ENCODE measurements at places on chromosomes 11 and 22. TPM values are rescaled to one million over a fixed set of nuclear protein-coding genes. Genes with fewer than 3 reads are reported as not detected.

DNA sequence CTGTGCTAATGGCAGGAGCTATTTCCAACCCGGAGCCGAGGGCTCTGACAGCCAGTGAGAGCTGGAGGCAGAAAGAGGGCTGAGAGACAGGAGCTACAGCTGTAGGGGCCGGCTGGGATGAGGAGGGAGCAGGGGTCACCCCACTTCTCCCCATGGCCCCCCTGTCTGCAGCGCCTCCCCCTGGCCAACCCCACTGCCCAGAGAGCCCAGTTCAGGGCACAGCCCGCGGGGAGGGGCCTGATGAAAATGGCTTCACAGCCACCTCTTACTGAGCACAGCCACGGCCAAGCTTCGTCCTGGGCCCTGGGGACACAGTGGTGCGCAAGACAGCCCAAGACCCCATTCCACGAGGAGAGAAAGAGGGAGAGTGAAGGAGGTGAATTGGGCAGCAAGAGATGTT, 27.9 kb downstream of the RPL3 start:
- no peak overlapping the region for H3K4me3 ChIP-seq
- H3K27me3 ChIP-seq, result no peaks in the 10 kb centered on the region
- H3K4me1 ChIP-seq, result peaks cover 38% of the 10 kb centered on the region
- DNase-seq, result no peak
- H3K27ac ChIP-seq, result peak overlapping the region; percentile 85
- no peaks in the 10 kb centered on the region for H3K36me3 ChIP-seq

- no peak overlapping the region for H3K4me3 ChIP-seq
- H3K27ac ChIP-seq, result no peak overlapping the region
- no peaks in the 10 kb centered on the region for H3K4me1 ChIP-seq
These were observed 501.8 kb upstream of the TENM4 start for GRCh38 chr11:79942646-79943045.

DNA sequence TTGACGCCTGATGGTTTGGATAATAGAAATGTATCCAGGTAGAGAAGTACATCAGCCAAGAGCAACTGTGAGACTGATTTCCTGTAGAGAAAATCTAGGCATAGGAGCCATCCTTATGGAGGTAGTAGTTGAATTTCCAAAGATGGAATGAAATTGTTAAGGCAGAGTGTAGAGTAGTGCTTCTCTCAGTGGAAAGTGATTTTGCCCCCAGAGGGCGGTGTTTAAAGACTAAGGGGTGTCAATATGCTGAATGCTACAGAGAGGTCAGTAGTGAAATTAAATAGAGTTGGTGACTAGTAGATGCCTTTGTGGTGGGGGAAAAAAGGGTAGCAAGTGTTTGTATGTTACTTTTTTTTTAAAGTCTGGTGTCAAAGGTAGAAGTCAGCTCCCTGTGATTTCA, 54.5 kb downstream of the TRIM44 start:
- DNase-seq, result no peak
- no peak overlapping the region for H3K4me3 ChIP-seq
- H3K4me1 ChIP-seq, result peaks cover 3% of the 10 kb centered on the region

Gene RCOR2
- 0.58 TPM for total RNA-seq

Gene CSRP3
- total RNA-seq, result not detected

DNA sequence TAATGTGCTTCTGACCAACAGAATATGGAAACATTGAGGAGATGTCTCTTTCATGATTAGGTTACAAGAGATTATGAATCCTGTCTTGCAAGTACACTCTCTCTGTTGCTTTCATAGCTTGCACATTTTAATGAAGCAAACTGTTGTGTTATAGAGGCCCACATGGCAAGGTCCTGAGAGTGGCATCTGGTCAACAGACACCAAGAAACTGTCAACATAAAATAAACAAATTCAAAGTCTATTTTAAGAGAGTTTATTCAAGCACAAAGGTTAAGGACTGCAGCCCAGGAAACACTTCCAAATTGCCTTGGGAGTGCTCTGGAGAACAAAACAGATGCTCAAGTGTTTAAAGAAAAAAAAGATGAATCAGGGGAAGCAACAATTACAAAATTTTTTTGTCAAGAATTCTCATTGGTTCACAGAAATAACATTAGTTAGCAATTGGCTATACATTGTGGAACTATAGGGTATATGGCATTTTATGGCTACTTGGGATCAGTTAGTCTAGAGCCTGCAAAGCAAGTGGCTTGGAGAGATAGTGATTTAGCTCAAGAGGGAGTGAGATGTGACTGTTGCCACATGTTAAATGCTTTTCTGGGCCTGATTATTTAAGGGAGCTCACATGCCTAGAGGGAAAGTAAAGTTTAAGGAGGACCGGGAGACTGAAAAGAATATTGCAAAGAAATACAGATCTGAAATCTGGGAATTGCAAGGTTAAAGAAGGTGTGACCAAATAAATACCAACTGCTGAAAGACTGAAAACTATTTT, 54.6 kb downstream of the CTSC start:
- DNase-seq, result no peak
- no peaks in the 10 kb centered on the region for H3K36me3 ChIP-seq
- H3K4me3 ChIP-seq, result no peak overlapping the region
- no peaks in the 10 kb centered on the region for H3K27me3 ChIP-seq

- H3K4me1 ChIP-seq, result no peaks in the 10 kb centered on the region
- no peak overlapping the region for H3K27ac ChIP-seq
- H3K27me3 ChIP-seq, result no peaks in the 10 kb centered on the region
- DNase-seq, result no peak
These were observed 6.9 kb downstream of the PLET1 start for GRCh38 chr11:112253605-112254242.

DNA sequence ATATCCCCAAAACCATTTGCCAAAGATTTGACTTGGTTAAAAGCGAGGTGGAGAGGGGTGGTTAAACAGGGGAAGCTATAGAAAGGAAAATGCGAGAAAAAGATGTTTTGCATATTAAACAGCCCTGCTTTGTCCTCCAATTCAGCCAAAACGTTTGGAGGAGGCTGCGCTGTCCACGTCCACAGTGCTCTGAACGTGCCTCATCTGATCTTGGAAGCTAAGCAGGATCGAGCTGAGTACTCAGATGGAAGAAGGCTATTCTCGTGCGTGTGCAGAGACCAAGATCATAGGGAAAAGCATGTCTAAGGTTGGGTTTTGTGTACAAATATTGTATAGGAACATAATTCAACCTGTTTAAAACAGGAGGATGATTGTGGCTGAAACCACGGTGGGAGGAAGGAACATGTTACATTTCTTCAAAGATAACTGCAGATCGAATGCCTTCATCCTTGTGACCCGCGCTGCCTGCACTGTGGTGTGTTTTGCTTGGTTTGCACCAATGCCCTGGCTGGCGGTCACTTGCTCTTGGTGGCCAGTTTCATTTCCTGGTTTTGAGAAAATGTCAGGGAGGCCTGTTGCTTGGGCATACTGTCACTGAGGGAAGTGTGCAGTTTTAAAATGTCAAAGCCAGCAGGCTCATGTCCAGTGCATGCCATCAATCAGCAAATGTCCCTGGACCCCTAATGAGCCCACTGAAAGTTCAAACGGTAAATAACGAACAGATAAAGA, 40.4 kb downstream of the FLI1 start:
- peak; percentile 29 for DNase-seq
- H3K27me3 ChIP-seq, result no peaks in the 10 kb centered on the region
- no peak overlapping the region for H3K4me3 ChIP-seq

Gene NPAS4
- 0.89 TPM for total RNA-seq

- peaks cover 59% of the 10 kb centered on the region for H3K36me3 ChIP-seq
- DNase-seq, result no peak
- H3K27ac ChIP-seq, result peak overlapping the region; percentile 4
- H3K4me3 ChIP-seq, result no peak overlapping the region
These were observed 33.1 kb downstream of the TPBGL start for GRCh38 chr11:75273411-75274391.

- H3K36me3 ChIP-seq, result no peaks in the 10 kb centered on the region
- peak overlapping the region; percentile 96 for H3K4me3 ChIP-seq
- peak; percentile 31 for DNase-seq
- H3K27me3 ChIP-seq, result no peaks in the 10 kb centered on the region
- peak overlapping the region; percentile 89 for H3K27ac ChIP-seq
- peaks cover 37% of the 10 kb centered on the region for H3K4me1 ChIP-seq
These were observed 320 bp downstream of the CLTCL1 start for GRCh38 chr22:19291218-19291579.

GRCh38 chr22:20043997-20044342, 23.1 kb downstream of the TANGO2 start:
- no peaks in the 10 kb centered on the region for H3K4me1 ChIP-seq
- no peaks in the 10 kb centered on the region for H3K27me3 ChIP-seq
- DNase-seq, result no peak
- H3K4me3 ChIP-seq, result no peak overlapping the region
- peaks cover 92% of the 10 kb centered on the region for H3K36me3 ChIP-seq
- H3K27ac ChIP-seq, result no peak overlapping the region

GRCh38 chr11:55895216-55895615, 12.1 kb downstream of the TRIM51 start:
- no peak for DNase-seq
- H3K36me3 ChIP-seq, result no peaks in the 10 kb centered on the region
- no peaks in the 10 kb centered on the region for H3K27me3 ChIP-seq
- H3K27ac ChIP-seq, result no peak overlapping the region
- H3K4me1 ChIP-seq, result no peaks in the 10 kb centered on the region
- no peak overlapping the region for H3K4me3 ChIP-seq

DNA sequence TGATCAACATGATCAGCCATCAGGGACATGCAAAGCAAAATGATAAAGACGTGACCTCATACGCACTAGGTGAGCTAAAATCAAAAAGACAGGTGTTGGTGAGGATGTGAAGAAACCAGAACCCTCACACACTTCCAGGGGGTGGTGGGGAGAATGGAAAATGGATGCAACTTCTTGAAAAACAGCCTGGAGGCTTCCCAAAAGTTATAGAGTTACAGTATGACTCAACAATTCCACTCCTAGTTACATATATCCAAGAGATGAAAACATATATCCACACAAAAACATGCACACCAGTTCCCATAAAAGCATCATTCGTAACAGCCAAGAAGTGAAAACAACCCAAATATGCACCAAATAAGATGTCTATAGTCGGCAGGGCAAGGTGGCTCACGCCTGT, 42.1 kb upstream of the APLNR start:
- no peaks in the 10 kb centered on the region for H3K27me3 ChIP-seq
- peaks cover 4% of the 10 kb centered on the region for H3K4me1 ChIP-seq
- H3K4me3 ChIP-seq, result no peak overlapping the region
- no peaks in the 10 kb centered on the region for H3K36me3 ChIP-seq

DNA sequence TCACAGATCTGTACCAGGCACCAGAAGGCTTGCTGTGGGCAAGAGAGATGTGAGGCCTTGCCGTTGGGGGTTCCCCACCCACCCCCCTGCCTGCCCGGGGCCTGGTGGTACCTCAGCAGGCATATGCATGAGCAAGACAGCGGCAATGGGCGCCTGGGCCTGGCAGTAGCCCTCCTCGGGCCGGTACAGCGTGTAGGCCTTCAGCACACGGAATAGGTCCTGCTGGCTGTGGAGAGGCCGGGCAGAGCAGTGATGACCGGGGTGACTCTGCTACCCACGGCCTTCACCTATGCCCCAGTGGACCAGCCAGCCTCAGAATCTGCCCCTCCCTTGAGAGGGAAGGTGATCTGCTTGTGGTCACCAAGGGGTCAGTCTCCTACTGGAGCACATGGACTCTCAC, 5.5 kb upstream of the CASTOR1 start:
- no peak for DNase-seq
- H3K27me3 ChIP-seq, result no peaks in the 10 kb centered on the region
- H3K36me3 ChIP-seq, result peaks cover 82% of the 10 kb centered on the region
- H3K4me1 ChIP-seq, result peaks cover 48% of the 10 kb centered on the region
- H3K27ac ChIP-seq, result no peak overlapping the region
- no peak overlapping the region for H3K4me3 ChIP-seq

Gene TREH
- total RNA-seq, result 0.45 TPM

GRCh38 chr11:77806993-77807392, 13.5 kb downstream of the RSF1 start:
- peaks cover 12% of the 10 kb centered on the region for H3K36me3 ChIP-seq
- no peak for DNase-seq
- no peaks in the 10 kb centered on the region for H3K27me3 ChIP-seq
- H3K4me1 ChIP-seq, result no peaks in the 10 kb centered on the region

Gene SMTNL1
- not detected for total RNA-seq

- H3K27ac ChIP-seq, result no peak overlapping the region
- DNase-seq, result no peak
- no peaks in the 10 kb centered on the region for H3K36me3 ChIP-seq
- no peaks in the 10 kb centered on the region for H3K4me1 ChIP-seq
- H3K4me3 ChIP-seq, result no peak overlapping the region
These were observed 193.0 kb downstream of the MSANTD4 start for GRCh38 chr11:105829084-105829483.

- no peaks in the 10 kb centered on the region for H3K27me3 ChIP-seq
- no peaks in the 10 kb centered on the region for H3K36me3 ChIP-seq
- H3K27ac ChIP-seq, result no peak overlapping the region
- DNase-seq, result peak; percentile 45
- H3K4me3 ChIP-seq, result no peak overlapping the region
- H3K4me1 ChIP-seq, result peaks cover 27% of the 10 kb centered on the region
These were observed 21.6 kb downstream of the MGAT3 start for GRCh38 chr22:39478441-39478850.

GRCh38 chr11:111938687-111939160, 1.6 kb downstream of the DIXDC1 start:
- no peaks in the 10 kb centered on the region for H3K27me3 ChIP-seq
- DNase-seq, result no peak
- no peaks in the 10 kb centered on the region for H3K36me3 ChIP-seq
- H3K4me3 ChIP-seq, result no peak overlapping the region
- peak overlapping the region; percentile 82 for H3K27ac ChIP-seq
- peaks cover 37% of the 10 kb centered on the region for H3K4me1 ChIP-seq

DNA sequence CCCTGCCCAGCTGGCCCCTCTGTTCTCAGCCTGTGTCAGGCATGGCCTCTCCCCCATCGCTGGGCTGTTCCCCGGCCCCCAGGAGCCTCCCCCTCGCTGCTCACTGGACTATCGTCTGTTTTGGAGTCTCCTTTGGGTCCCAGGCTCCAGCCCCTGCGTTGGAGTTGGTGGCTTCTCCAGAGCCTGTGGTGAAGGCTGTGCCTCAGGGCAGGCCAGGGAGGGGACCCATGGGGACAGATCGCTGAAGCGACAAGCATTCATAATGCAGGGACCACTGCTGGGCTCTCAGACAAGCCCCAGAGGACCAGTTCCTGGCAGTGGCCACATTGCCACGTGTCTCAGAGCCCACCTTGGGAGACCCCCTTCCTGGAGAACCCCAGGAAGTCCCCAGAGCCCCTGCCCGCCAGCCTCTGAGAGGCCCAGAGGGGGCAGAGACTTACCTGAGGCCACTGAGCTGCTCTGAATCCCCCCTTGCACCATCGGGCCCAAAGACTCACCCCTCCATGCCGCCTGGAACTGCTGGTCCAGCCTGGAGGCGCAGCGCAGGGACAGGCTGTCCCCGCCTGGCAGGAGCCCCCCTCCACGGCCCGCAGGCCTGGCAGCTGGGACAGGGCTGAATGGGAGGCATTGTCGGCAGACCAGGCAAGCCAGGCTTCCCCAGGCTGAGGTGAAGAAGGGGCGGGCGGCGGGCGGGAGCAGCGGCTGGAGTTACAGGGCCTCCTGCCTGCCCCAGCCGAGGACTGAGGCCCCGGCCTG, at the start of gene CHADL:
Gene CHADL (minus strand): TSS at position 555 of the 756 bp plus-strand sequence. CDS start 50 bp downstream, at position 505.
- no peaks in the 10 kb centered on the region for H3K36me3 ChIP-seq
- H3K27me3 ChIP-seq, result no peaks in the 10 kb centered on the region
- H3K4me1 ChIP-seq, result peaks cover 27% of the 10 kb centered on the region
- DNase-seq, result no peak
- no peak within 1 kb of the TSS for H3K4me3 ChIP-seq
- peak within 1 kb of the TSS; percentile 42 for H3K27ac ChIP-seq

- no peak for DNase-seq
- H3K4me3 ChIP-seq, result no peak overlapping the region
- H3K36me3 ChIP-seq, result no peaks in the 10 kb centered on the region
These were observed 13.7 kb downstream of the POU2AF3 start for GRCh38 chr11:111312076-111312475.
